ENCODE measurements at places on chromosomes 5 and 9.

DNA sequence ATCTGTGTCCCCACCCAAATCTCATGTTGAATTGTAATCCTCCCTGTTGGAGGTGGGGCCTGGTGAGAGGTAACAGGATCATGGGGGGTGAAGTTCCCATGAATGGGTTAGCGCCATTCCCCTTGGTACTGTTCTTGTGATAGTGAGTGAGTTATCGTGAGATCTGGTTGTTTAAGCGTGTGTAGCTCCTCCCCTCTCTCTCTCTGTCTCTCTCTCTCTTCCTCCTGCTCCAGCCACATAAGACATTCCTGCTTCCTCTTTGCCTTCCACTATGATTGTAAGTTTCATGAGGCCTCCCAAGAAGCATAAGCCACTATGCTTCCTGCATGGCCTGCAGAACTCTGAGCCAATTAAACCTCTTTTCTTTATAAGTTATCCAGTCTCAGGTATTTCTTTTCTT lies 28.8 kb downstream of the C5orf15 start:
- DNase-seq = no peak

DNA sequence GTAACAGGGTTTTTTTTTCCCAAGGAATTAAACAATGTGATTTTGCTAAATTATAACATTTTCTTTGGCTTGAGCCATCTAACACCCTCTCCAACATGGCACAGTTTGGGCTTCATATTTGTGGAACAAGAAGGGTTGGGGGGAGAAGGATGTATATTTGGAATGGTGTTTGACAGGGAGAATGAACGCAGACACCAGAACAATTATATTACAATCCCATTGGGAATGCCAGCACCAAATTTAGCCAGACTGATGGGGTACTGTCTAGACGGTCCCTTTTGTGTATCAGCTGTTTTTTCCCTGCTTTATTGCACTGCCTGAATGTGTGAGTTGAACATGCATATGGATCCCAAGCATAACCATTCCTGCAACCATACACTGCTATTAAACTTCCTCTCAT lies 130.9 kb upstream of the TMEM161B start:
- DNase-seq = no peak

GRCh38 chr5:73896097-73896496 lies 270.1 kb downstream of the ARHGEF28 start:
- DNase-seq = no peak

- DNase-seq = no peak
Measured at GRCh38 chr5:81021951-81022687, 62.0 kb downstream of the RASGRF2 start.

DNA sequence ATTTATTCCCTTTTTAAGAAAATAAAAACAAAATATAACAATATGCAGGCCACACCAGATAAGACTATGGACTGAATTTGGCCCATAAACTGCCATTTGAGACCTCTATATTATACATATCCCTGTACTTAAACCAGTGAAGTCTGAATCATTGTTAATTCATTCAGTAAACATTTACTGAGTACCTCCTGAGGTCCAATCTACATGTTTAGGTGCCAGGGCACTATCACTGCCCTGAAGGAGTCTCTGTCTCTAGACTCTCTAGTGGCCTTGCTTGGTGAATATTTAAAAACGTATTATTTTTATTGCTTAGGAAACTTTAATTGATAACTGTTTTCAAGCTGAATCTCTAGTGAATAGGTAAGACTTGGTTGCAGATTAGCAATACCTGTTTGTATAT lies 74.7 kb upstream of the ELL2 start:
- DNase-seq = no peak

DNA sequence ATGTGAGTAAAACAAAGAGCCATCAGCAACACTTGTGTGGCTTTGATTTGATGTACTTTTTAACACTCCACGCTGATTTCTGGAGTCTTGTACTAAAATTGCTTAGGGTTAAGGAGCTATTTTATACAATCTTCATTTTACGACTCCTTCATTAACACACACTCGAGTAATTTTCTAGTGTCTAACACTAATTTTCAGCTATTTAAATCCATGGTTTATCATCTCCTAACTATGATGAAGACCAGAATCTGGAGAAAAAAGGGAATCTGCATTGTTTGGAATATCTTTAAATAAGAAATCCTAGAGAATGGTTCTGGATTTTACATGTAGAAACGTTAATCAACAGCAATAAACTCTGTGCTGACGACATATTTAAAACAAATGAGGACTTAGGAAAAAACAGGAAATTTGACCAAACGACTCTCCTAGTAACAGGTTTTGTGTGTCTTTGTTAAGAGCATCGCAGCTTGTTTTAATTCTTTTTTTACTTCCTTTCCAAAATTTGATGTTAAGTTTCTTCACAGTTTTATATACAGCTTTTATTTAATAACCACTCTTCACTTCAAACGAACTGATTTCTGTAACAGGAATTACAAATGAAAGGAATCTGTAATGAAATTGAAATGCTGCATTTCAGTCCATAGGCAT lies 138.5 kb downstream of the AOPEP start:
- no peak for DNase-seq

- DNase-seq = no peak
Measured at GRCh38 chr5:103428411-103428871, 134.1 kb downstream of the NUDT12 start.

DNA sequence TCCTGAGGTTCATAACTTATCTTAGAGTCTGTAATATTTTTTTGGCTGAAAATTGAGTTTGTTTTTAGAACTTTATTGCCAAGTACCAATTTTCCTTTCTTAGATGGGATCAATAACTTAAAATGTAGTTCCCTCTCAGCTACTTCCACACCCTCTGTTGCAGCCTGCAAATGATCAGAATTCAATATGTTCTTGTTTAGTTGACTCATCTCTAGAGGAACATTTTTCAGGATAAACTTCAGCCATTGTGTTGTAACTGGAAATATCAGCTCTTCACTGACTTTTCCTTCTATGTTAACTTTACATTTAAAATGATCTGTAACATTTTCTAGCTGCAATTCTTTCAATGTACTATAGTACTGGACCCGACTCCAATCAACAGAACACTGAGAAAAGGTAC lies 115.7 kb downstream of the ESM1 start:
- no peak for DNase-seq

All from stimulated activated CD4-positive, alpha-beta T cell treated with anti-CD3 and anti-CD28 coated beads, Interleukin-1b, Interleukin-23, amount 100 ng/mL, for 48 hours (primary cell).